Articular chondrocyte of knee joint (primary cell): ENCODE measurements at places on chromosomes 2 and 18. TPM values are rescaled to one million over a fixed set of nuclear protein-coding genes. Genes with fewer than 3 reads are reported as not detected.

DCDC2C gene
- not detected in 2 replicates for total RNA-seq

FARSB gene
- 21.4 and 24.8 TPM in 2 replicates for total RNA-seq

WDR12 gene
- total RNA-seq: 19.6 and 26.9 TPM in 2 replicates

LIMS2 gene
- 7.4 and 8.9 TPM in 2 replicates for total RNA-seq

TUBA4B gene
- total RNA-seq: not detected in 2 replicates

HNMT gene
- total RNA-seq: 31.5 and 63.0 TPM in 2 replicates

AQP12A gene
- not detected in 2 replicates for total RNA-seq

RAX gene
- not detected in 2 replicates for total RNA-seq

GRP gene
- not detected in 2 replicates for total RNA-seq
